ENCODE measurements at places on chromosomes 2 and 18.

- DNase-seq: no peak
Observed at GRCh38 chr2:42186366-42186765, 17.2 kb downstream of the EML4 start.

DNA sequence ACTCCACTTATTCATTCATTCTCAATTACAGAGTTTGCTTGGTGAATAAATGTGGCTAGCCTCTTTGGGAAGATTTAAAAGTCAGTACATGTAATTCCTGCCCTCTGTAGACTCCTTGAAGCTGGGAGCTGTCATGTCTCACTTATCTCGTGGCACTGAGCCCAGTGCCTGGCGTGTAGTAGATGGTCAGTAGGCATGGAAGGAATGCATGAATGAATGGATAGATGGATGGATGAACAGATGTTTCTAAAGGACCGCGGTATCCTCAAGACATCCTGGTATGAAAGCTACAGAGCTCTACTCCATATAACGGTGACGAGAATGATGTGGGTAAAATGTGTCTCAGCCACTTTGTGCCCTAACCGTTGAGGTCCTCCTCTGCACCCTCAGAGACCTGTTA is 83.0 kb downstream of the MARCO start:
- DNase-seq: no peak

DNA sequence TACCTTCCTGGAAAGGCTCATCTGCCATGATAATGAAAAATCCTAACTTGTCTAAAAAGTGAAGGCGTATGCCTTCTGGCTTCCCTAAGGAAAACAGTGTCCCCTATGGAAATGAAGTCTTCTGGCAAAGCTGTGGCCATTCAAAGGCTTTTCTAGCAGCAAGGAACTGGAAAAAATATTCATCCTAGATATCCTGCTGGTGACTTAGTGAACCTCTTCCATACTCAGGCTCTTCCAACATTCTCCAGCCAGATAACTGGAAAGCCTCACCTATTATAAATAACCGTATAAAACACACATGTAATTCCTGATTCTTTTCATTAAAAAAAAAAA is 84.7 kb downstream of the RBMS1 start:
- DNase-seq: no peak

DNA sequence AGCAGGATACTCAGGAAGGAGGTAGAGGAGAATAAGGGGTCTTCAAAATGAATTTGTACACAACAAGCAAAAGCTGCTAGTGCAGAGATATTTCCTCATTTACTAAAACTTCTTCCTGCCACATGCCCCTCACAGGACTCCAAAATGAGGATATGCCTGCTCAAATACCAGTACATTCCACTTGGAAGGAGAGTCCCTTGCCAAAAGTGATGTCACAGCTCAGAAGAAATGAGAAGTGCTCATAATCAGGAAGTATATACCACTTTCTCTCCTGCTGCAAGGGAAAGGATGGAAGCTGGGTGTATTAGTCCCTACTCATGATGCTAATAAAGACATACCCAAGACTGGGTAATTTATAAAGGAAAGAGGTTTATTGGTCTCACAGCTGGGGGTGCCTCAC is 87.7 kb upstream of the FSHR start:
- no peak for DNase-seq

DNA sequence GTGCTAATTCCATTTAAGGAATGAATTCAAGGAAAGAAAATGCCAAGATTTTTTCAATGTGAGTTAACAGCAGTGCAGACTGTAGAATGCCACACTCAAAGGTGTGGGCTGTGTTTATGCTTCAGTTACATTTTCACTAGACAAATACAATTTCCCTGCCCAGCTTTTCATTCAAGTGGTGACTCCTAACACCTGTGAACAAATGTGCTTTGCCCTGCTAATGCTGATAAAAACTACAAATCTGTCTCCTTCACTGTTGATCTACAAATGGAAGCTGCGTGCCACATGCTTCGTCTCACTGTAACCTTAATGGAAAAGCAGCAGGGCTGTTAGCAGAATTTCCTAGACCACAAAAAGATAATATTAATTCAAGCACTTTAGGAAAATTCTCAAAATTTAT is 19.8 kb upstream of the TCF4 start:
- DNase-seq: no peak

DNA sequence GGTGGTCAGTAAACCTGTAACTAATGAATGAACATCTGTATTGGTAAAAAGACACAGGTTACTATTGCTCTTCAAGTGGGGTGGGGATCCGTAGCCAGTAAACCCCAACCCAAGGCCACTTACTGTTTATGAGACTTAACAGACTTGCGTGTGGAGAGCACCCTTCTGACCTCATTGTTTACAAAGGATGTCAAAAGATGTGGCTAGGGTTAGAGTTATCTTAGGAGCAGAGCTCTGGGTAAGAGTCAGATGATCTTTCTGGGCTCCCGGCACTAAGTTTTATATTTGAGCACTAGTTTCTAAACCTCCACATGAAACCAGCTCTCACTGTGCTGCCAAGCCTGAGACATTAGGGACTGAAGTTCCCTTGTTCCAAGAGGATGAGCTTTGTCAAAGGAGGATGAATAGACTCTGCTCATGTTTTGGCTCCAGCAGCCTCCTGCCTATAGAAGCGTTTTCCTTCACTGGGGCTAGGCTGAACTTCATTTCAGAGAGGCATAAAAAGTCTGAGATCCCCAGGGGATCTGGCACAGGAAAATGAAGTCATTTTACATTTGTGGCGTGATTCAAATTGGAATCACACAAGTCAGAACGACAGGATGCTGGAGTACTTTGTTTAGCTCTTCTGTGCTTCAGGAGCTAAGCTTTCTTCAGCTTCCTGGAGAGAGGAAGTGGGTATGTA is 403.1 kb upstream of the TRIB2 start:
- DNase-seq: no peak

GRCh38 chr18:10863026-10863425 is 286.3 kb downstream of the PIEZO2 start:
- no peak for DNase-seq

DNA sequence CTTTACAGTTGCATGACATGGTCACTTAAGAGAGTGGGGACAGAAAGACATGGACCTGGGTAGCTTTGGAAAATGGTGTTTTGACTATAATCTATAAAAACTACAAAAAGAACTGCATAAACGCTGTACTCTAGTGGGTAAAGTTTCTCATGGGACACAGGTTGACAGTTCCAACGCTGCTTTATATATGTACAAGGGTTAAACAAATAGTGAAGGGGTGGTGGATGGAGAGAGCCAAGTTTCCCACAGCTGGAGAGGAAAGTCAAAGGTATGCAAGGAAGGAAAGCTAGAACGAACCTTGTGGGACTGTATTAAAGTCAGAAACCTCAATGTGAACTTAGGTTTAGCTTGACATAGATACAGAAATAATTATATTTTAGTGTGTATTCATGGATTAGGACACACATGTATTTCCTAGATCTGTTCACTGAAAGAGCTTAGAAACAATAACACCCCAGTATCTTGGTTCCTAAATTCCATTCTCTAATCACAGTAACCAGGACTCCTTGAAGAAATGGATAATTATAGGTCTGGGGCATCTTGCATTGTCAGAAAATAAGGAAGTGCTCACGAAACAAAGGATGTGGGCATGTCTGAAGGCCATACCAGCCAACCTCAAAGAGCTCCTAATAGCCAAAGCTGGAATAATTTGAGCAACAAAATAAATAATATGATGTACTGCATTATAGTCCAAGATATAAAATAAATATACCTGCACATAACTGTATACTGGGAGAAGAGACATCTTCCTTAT is 28.8 kb downstream of the TANC1 start:
- no peak for DNase-seq

DNA sequence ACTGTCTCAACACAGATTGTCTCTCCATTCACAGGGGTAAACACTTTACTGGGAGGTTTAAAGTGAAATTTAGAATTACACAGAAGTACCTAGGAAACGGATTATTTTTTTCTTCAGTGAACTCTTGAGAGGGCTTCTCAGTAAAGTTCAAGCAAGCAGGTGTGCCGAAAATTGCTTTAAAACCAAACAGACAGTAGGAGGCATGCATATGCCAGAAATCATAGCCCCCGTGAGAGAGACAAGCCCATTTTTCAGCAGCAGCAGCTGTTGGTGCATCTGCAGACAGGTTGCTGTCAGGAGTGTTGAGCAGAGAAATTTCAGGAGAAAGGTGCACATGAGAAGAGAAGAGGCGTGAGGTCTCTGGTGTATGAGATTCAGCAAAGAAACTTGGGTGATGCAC is 2115.5 kb upstream of the CELF4 start:
- no peak for DNase-seq

DNA sequence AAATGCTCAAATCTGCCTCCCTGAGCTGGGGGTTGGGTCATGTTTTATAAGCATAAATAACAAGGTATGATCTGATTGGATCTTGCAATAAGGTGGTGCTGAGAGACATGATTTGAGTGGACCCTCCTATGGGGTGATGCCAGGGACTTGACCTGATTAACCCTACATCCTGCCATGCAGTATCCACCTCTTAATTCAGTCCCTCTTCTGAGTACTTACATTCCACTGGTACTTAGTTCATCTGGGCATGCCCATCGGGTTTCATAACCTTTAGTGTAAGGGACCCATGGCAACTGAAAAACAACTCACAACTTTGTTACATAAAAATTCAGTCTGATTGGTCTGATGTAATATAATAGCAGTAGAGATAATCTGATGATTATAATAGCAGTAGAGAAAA is 397.9 kb upstream of the HNMT start:
- no peak for DNase-seq

DNA sequence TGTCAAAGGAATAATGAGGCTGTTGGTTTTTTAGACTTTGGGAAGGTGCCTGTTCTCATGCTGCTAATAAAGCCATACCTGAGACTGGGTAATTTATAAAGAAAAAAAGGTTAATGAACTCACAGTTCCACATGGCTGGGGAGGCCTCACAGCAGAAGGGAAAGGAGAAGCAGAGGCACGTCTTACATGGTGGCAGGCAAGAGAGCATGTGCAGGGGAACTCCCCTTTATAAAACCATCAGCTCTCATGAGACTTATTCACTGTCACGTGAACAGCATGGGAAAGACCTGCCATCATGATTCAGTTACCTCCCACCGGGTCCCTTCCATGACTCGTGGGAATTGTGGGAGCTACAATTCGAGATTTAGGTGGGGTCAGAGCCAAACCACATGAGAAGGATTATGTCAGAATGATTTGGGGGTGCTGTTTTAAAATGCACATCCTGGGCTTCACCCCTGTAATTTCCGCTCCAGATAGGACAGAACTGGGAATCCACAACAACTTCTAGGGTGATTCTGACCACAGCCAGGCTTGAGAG is 37.8 kb downstream of the TCF7L1 start:
- DNase-seq: no peak

- no peak for DNase-seq
Observed at GRCh38 chr2:209371407-209371806, 52.4 kb upstream of the MAP2 start.

DNA sequence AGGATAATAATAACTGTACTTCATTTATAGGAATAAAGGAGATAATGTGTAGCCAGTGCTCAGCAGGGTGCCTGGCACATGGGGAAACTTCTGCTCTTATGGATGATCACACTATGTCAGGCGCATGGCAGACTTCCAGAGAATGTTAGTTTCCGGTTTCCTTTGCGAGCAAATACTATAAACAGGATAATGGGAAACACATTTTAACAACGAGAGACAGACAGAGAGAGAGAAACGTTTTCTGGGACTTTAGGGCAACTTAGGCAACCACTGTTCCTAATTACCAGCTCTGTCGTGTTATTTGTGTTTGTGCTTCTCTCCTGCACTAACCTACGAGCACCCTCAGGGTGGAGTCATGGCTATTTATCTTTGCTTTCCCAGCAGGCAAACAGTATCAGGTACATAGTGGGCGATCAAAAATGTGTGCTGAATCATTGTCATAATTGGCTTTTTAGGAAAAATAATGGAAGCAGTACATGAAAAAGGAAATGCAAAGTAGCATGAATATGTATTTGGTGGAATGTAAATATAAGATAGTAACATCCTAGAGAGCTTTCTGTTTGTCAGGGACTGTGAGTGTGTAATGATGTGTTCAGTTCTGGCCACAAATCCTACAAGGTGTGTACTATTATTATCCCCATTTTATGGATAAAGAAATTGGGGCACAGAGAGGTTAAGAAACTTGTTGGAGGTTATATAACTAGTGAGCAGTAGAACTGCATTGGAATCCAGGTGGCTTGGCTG is 36.8 kb upstream of the IGFBP2 start:
- DNase-seq: no peak

GRCh38 chr2:182631299-182631698 is 84.8 kb upstream of the DNAJC10 start:
- DNase-seq: no peak

- DNase-seq: no peak
Observed at GRCh38 chr18:49795612-49796552, 17.5 kb downstream of the ACAA2 start.

- no peak for DNase-seq
Observed at GRCh38 chr2:135952891-135953290, 32.5 kb downstream of the DARS1 start.

GRCh38 chr2:145593280-145593679 is 1073.4 kb upstream of the ZEB2 start:
- no peak for DNase-seq

DNA sequence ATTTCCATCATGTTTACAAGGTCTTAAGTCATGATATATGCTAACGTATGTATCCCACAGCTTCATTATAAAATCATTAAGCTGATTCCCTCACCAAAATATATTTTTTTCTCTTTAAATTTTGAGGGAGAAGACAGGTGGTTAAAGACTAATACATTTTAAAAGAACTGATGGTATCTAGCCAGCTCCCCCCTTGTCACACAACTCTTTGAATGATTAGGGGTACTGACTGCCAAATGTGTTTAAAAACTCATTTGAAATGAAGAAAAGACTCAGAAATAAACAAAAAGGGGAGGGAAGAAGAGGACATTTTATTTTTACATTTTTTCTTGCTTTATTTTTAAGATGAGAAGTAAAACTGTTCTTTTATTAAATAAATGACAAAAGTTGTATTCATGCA is 805.3 kb downstream of the SATB2 start:
- no peak for DNase-seq

DNA sequence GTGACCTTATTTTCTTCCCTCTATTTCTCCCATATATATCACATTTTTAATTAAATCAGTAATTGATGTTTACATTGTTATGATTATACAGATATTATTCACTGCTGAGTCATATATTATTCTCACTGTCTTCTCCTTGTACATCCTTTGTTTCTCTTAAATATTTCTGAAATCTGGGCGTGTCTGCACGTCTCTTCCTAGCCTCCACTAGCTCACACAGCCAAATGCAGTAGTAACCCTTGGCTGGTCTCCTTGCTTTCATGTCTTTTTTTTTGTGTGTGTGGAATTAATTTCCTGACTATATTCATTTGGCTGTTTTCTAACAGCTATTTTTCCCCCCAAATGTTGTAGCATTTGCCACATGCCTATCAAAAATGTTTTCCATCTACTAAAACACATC is 15.8 kb downstream of the CCNYL1 start:
- no peak for DNase-seq

DNA sequence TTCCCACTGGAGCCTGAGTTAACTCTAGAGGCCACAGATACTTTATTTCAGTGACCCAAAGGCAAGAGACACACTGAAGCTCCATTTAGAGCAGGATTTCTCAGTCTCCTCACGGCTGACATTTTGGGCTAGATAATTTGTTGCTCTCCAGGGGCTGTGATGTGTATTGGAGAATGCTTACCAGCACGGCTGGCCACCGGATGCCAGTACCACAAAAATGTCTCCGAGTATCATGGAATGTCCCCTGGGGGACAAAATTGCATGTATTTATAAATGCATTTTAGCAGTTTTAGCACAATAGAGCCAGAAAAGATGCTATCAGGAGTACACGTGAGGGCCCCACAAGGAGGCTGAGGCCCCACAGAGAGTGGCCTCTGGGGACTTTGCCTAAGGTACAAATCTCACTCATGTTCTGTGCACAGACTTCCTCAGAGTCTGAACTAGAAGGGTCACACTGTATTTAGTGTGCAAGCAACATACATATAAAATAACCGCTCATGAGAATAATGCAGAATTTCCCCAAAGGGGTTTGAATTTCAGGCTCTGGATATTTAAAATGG is 20.5 kb upstream of the DCC start:
- no peak for DNase-seq

Measured in activated naive CD4-positive, alpha-beta T cell (primary cell).